ENCODE measurements at places on chromosomes 1 and 21. TPM values are rescaled to one million over a fixed set of nuclear protein-coding genes. Genes with fewer than 3 reads are reported as not detected.
A peak's percentile ranks its signal among the peaks of the same experiment; 100 is the strongest.

Gene DAB1
- 0.42 TPM for total RNA-seq

Gene IL20
- not detected for total RNA-seq

GRCh38 chr1:119093721-119094120 lies 46.7 kb downstream of the WARS2 start:
- H3K4me1 ChIP-seq: peaks cover 9% of the 10 kb centered on the region
- H3K27ac ChIP-seq: no peak overlapping the region
- H3K36me3 ChIP-seq: no peaks in the 10 kb centered on the region
- no peaks in the 10 kb centered on the region for H3K27me3 ChIP-seq
- H3K4me3 ChIP-seq: no peak overlapping the region

DNA sequence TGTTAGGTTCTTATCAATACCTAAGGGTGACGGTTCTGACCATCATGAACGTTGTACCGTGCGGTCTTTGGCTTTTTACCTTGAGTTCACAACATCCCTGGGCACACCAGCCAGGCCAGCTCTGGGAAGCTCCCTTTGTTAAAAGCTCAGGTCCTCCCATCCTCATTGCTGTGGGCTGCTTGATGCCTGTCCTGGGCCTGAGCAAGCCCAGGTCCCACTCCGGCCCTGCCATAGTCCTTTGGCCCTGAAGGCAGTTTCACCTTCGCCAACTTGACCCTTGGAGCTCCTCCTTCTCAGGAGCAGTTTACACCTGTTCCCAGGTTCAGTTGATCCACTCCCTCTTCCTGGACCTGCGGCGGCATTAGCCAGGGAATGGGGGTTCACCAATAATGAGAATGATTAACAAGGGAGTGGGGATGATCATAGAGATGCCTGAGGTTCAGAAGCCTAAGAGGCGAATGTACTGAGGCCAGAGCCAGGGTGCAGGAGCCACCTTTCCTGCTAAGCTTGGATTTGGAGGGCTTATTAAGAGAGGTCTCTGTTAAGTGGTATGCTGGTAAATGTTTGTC lies 40.2 kb downstream of the DHCR24 start:
- no peaks in the 10 kb centered on the region for H3K27me3 ChIP-seq
- no peak for DNase-seq
- no peak overlapping the region for H3K27ac ChIP-seq

Gene APOBEC4
- not detected for total RNA-seq

GRCh38 chr1:22662318-22662717 lies 9.3 kb downstream of the C1QB start:
- no peaks in the 10 kb centered on the region for H3K4me1 ChIP-seq
- DNase-seq: no peak
- H3K27me3 ChIP-seq: no peaks in the 10 kb centered on the region

- no peak for DNase-seq
- no peak overlapping the region for H3K4me3 ChIP-seq
- no peaks in the 10 kb centered on the region for H3K27me3 ChIP-seq
- no peak overlapping the region for H3K27ac ChIP-seq
Measured at GRCh38 chr1:193157360-193157759, 29.1 kb downstream of the B3GALT2 start.

- no peaks in the 10 kb centered on the region for H3K36me3 ChIP-seq
- no peaks in the 10 kb centered on the region for H3K27me3 ChIP-seq
- no peak overlapping the region for H3K27ac ChIP-seq
- no peak overlapping the region for H3K4me3 ChIP-seq
- peaks cover 28% of the 10 kb centered on the region for H3K4me1 ChIP-seq
Measured at GRCh38 chr1:237179503-237179902, 137.5 kb downstream of the RYR2 start.

DNA sequence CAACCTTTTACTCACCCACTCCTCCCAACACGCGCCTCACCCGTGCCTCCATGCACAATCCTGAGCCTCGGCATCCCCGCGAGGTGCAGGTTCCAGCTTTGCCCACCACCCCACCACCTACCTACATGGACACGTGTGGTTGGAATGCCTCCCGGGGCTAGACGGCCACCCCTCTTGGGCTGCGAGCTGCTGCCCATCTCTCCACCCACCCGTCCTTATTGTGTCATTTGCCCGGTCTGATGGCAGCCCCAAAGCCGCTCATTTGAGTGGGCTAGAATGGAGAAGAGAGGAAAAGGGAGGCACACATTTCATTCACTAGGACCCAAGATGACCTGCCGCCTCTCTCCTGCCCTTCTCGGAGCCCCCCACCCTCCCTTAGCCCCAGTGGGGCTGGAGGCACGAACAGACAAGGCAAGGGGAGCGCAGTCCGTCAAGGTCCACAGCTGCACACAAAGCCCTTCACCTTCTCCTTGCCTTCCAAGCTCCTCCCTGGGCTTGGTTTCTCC lies 785 bp downstream of the ZNF697 start:
- H3K27ac ChIP-seq: peak overlapping the region; percentile 91
- peak overlapping the region; percentile 97 for H3K4me3 ChIP-seq
- H3K4me1 ChIP-seq: peaks cover 46% of the 10 kb centered on the region
- DNase-seq: no peak
- no peaks in the 10 kb centered on the region for H3K36me3 ChIP-seq

- no peaks in the 10 kb centered on the region for H3K27me3 ChIP-seq
- no peak overlapping the region for H3K4me3 ChIP-seq
- H3K4me1 ChIP-seq: peaks cover 12% of the 10 kb centered on the region
- no peak overlapping the region for H3K27ac ChIP-seq
Measured at GRCh38 chr1:60541831-60542532, 468.4 kb upstream of the C1orf87 start.

Gene PPFIA4
- 0.42 TPM for total RNA-seq

DNA sequence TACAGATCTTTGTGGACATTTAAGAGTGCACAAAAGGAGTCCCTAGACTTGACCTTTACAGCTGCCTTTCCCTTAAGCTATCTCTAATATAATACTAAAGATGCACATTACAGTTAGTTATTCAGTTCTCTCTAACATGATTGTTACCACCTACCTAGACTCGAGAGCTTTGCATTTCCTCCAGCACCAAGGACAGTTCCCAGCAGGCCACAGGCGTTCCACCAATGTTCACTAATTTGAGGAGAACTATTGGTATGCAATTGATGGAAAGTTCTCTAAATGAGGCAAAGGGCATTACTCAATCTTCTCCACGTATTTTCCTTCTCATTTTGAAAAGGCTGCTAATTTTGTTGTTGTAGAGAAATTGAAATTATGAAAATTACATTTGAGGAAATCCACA lies 5.4 kb upstream of the NTNG1 start:
- H3K27me3 ChIP-seq: no peaks in the 10 kb centered on the region
- H3K27ac ChIP-seq: no peak overlapping the region
- no peak for DNase-seq
- no peak overlapping the region for H3K4me3 ChIP-seq
- H3K36me3 ChIP-seq: no peaks in the 10 kb centered on the region

- DNase-seq: peak; percentile 95
- peak overlapping the region; percentile 67 for H3K4me3 ChIP-seq
- H3K4me1 ChIP-seq: peaks cover 45% of the 10 kb centered on the region
- H3K27ac ChIP-seq: peak overlapping the region; percentile 84
- no peaks in the 10 kb centered on the region for H3K27me3 ChIP-seq
Measured at GRCh38 chr1:32201011-32201855, 838 bp downstream of the CCDC28B start.

GRCh38 chr1:21594935-21595897 lies 73.9 kb downstream of the RAP1GAP start:
- H3K27me3 ChIP-seq: peaks cover 93% of the 10 kb centered on the region
- no peak overlapping the region for H3K27ac ChIP-seq
- no peaks in the 10 kb centered on the region for H3K36me3 ChIP-seq
- no peaks in the 10 kb centered on the region for H3K4me1 ChIP-seq

DNA sequence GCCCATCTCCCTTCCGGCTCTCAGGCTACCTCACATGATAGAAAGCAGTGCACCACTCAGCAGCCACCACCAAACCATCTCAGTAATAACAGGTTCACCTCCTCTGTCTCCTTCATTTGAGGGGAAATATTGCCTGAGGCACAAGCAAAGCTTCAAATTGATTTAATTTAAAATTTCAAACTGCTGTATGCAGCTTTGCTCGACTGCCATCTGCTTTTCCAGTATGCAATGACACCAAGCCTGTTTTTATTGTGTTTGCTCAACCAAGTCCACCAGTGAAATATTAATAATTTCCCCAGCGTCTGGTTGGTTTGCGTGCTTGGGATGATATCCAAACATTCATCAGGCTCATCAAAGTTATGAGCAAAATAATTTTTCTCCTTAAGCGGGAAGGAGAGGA lies 552.4 kb upstream of the DAB1 start:
- H3K36me3 ChIP-seq: no peaks in the 10 kb centered on the region
- H3K27ac ChIP-seq: no peak overlapping the region
- H3K4me1 ChIP-seq: no peaks in the 10 kb centered on the region
- no peaks in the 10 kb centered on the region for H3K27me3 ChIP-seq
- no peak for DNase-seq
- no peak overlapping the region for H3K4me3 ChIP-seq

Gene ICOSLG
- 0.42 TPM for total RNA-seq

- H3K4me3 ChIP-seq: no peak overlapping the region
- peak; percentile 74 for DNase-seq
- H3K27me3 ChIP-seq: no peaks in the 10 kb centered on the region
- peaks cover 12% of the 10 kb centered on the region for H3K4me1 ChIP-seq
Measured at GRCh38 chr1:54952950-54953718, 27.3 kb upstream of the TMEM61 start.

DNA sequence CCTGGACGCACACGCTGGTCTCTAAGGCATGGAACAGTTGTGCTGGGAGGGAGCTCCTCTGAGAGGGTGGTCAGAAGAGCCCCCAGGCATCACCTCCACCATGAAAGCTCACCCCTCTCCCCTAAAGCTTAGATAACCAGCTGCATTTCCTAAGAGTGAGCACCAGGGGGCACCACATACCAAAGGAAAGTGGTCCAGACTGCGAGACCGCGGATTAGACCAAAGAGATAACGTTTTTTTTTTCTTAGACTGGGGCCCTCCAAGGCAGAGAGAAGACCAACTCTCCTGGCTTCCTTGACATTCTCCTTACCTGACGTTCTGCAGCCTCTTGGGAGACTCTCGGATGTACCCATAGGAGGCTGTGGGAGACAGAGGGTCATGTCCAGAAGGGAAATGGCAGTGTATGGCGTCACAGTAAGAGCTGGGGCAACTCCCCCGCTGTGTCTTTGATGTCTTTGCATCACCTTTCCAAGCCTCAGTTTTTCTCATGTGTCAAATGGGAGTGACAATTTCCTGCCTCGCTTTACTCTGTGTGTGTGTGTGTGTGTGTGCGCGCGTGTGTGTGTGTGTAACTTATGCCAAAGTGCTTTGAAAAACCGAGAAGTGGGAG lies 12.3 kb upstream of the IFNLR1 start:
- H3K27ac ChIP-seq: no peak overlapping the region
- no peak for DNase-seq
- H3K4me3 ChIP-seq: peak overlapping the region; percentile 24
- H3K4me1 ChIP-seq: peaks cover 5% of the 10 kb centered on the region
- H3K36me3 ChIP-seq: no peaks in the 10 kb centered on the region
- no peaks in the 10 kb centered on the region for H3K27me3 ChIP-seq

DNA sequence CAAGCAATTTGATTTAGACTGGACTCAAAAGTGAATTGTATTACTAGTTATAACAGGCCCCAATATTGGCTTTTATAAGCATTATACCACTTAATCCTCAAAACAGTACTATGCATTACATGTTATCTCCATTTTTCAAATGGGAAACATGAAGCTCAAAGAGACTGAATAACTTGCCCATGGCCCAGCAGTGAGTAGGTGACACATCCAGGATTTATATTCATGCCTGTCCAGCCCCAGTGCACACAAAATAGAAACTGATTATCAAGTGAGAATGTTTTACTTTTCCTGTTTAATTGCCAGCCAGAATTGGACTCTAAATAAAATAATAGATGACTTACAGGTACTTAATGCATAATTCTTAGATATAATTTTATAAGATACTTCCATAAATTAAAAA lies 82.9 kb downstream of the NIBAN1 start:
- H3K27ac ChIP-seq: peak overlapping the region; percentile 75
- peaks cover 7% of the 10 kb centered on the region for H3K36me3 ChIP-seq
- DNase-seq: no peak
- H3K27me3 ChIP-seq: no peaks in the 10 kb centered on the region
- H3K4me1 ChIP-seq: peaks cover 49% of the 10 kb centered on the region
- H3K4me3 ChIP-seq: no peak overlapping the region

Gene ASPM
- not detected for total RNA-seq

Gene ASCL5
- not detected for total RNA-seq

GRCh38 chr1:94522304-94522703 lies 19.3 kb downstream of the F3 start:
- no peaks in the 10 kb centered on the region for H3K27me3 ChIP-seq
- H3K27ac ChIP-seq: no peak overlapping the region
- DNase-seq: no peak
- no peaks in the 10 kb centered on the region for H3K36me3 ChIP-seq

Gene SH2D2A
- total RNA-seq: 0.84 TPM

- peaks cover 29% of the 10 kb centered on the region for H3K27me3 ChIP-seq
- no peaks in the 10 kb centered on the region for H3K36me3 ChIP-seq
- no peak overlapping the region for H3K27ac ChIP-seq
Measured at GRCh38 chr1:28855469-28855951, 43.5 kb downstream of the OPRD1 start.

Gene RPTN
- total RNA-seq: not detected

Gene ARHGEF10L
- total RNA-seq: 62.4 TPM

DNA sequence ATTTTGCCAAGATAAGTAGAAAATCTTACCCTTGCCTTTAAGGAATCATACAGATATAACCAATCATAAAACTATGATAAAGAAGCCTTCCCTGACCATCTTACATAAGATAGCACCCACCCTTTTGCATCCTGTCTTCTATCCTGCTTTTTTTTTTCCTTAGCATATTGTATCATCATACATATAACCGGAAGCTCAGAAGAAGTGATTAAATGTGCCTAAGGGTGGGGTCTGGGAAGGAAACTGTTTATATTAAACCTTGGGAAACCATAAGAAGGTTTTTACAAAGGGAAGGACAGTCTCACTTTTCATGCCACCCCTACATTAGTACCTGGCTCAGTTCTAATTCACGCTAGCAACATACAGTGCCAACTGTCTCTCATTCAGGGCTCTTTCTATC lies 66.8 kb downstream of the LUZP1 start:
- H3K27me3 ChIP-seq: no peaks in the 10 kb centered on the region
- peaks cover 58% of the 10 kb centered on the region for H3K4me1 ChIP-seq
- H3K4me3 ChIP-seq: no peak overlapping the region
- H3K27ac ChIP-seq: peak overlapping the region; percentile 55
- peaks cover 8% of the 10 kb centered on the region for H3K36me3 ChIP-seq
- DNase-seq: no peak
